ENCODE measurements at places on chromosomes 13 and 19.

DNA sequence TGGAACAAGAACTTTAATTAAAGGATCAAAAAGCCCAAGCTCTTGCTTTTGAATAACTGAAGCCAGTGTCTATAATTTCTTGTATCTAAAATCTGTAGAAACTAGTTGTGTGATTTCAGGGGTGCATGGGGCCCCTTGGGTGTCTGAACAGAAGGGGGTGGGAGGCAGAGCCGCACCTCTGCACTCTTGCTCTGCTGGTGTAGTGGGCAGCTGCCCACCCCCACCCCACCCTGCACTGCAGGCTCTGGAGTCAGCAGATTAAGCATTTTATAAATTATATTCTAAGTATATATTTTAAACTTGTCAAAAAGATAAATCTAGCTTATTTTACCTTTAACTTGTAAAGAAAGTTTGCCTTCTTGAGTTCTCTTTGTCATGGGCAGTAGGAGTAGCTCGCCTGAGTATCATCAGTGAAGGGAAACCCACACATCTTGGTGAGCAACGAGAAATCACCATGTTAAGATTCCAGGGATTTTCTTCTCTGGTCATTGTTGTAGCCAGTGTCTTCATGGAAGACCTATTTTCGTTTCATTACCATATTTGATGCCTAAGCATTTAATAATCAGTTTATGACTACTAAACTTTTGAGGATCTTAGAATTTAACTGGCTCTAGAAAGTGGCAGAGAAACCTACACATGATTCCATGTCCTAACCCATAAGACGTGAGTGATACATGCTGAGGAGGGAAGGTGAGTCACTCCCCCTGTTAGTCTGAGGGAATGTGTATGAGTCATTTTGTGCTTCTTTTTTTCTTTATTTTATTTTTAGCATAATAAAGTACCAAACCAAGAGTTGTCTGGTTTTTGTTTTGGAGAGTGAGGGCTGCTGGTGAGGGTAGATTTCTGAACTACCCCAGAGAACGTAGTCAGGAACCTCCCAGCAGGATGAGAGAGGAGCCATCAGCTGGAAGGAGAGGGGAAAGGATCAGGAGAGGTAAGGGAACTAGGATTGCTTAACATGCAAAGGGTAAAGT lies 7.7 kb downstream of the UBE2L5 start:
- DNase-seq: peak; percentile 75

GRCh38 chr19:8655340-8655709 lies 24.9 kb downstream of the NFILZ start:
- DNase-seq: no peak

DNA sequence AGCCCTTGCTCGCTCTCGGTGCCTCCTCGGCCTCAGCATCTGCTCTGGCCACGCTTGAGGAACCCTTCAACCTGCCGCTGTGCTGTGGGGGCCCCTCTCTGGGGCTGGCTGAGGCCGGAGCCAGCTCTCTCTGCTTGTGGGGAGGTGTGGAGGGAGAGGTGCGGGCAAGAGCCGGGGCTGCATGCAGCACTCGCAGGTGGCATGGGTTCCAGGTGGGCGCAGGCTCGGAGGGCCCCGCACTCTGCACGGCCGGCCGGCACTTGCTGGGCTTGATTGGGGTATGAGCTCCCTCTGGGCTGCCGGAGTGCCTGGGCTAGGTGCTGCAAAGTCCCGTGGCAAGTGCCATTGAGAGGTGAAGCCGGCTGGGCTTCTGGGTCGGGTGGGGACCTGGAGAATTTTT lies 31.7 kb upstream of the RPL21 start:
- DNase-seq: no peak

DNA sequence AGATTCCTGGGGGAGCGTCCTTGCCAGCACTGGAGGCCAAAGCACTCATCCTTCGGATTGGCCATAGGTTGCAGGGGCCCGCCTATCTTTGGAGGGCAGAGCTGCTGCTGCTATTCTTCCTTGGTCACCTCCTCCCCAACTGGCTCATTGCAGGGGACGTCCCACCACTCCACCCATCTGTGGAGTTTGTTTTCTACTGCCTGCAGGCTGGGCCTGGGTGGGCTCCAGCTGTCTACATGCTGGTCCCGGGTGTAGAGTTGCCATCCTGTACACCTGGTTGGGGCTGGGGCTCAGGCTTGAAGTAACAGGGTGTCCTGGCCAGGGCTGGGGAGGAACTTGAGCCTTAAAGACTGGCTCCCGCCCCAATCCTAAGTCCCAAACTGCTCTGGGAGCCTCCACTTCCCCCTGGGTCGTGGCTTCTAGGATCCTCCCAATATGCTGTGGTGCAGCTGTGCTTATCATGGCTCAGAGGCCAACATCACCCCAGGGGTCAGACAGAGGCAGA lies 2.1 kb downstream of the RNF225 start:
- DNase-seq: no peak

GRCh38 chr13:109784590-109785140 lies 1.7 kb downstream of the IRS2 start:
- no peak for DNase-seq

GRCh38 chr19:18218159-18218558 lies 8.1 kb downstream of the PDE4C start:
- no peak for DNase-seq

DNA sequence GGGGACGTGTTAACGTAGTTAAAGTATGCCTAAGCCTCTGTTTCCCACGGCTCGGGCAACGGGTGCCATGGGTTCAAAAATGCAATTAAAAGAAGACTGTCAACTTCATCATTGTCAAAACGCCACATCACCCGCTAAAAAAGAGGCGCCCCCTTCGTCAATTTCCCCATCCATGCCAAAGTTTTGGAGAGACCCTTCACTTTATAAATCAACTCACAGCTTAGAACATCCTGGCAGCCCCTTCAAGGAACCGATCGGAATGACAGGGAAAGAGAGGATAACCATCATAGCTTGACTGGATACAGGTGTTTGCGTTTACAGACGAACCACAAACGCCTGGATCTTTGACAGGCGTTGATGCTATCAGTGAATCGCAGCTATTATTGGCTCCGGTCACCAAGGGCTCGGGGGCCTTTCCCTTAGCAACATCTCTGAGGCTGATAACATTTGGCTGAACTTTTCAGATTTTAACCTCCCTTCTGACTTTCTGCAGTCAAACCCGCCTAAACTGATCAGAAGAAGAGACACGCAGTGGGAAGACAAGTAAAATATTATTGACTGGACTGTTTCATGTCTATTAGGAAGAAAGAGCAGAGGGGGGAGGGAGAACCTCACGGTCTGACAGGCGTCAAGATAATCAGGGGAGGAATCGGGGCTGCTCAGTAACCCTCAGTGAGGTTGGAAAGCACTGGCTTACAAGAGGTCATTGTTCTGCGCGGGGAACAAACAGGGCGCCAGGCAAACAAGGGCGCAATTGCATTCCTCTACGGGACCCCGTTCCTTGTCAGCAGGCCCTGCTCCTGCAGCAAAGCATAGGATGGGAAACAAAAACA lies 322.5 kb upstream of the ZNF507 start:
- DNase-seq: no peak

DNA sequence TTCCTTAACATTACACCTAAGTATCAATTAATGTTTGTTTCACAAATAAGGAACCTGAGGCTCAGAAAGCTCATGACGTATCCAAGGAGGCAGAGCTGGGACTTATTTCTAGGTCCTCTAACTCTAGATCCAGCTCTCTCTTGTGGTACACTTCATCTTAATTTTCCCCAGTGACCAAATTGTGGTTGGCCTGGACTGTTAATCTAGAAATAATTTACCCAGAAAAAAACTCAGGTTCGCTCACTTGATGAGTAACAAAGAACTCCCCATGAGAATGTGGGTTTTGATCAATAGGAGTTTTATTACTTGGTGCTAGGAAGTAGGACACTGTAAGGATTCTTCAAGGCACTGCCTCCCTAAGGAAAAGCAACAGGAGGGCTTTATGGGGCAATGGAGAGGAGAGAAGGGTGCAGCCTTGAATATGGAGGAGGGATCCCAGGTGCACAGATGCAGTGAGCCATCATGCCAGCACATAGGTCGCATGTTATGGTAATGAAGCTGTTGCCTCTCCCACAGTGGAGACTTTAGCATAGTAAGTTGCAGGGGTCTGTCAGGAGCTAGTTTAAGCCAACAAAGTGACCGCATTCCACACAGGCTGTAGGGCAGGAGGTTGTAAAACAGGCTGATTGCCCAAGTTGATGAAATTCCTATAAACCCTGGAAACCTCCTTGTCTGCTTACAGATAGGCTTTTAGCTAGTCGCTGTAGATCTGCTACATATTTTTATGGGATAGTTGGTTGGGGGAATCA lies 14.7 kb downstream of the RAP2A start:
- no peak for DNase-seq

DNA sequence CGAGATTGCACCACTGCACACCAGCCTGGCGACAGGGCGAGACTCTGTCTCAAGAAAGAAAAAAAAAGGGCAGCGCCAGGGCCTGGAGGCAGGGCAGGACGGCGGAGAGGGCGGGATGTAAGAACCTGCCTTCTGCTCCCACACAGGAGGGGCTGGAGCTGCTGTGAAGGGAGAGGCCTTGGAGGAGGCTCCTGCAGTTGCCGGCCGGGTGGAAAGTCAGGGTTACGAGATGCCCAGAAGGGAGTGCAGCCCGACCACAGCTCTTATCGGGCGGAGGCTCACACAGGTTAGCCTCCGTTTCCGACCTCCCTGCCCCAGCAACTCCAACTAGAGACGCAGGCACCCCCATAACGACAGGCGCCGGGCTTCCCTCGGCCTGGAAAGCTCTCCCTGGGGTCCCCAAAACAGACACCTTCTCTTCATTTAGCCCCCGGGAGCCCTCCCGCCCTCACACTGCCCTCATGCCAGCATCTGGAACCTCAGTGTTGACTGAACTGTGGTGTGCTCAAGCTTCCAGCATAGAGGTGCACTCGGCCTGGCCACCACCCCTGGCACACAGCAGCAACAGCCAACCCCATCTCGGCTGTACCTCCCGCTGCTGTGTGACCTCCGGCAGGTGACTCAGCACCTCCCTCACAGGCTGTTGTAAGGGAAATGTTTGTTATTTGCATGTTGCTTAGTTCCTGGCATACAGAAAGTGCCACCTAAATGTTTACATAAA lies 1.4 kb downstream of the PLPP2 start:
- no peak for DNase-seq

DNA sequence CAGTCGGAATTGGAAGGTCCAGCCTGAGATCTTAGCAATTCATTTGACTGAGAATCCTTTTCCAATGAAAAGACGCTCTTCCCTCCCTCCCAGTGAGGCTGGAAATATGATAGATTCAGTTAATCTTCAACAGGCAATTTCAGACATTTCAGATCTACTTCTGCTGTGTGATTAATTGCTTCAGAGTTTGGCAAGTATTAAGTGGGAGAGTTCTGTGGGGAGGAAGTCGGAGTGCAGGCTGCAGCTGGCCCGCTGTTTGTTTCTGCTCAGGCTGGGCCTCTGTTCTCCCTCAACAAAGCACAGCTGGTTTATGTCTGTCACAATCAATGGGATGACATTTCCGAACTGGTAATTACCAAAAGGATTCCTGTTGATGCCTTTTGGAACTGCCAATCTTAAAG lies 178.2 kb downstream of the NDFIP2 start:
- no peak for DNase-seq

DNA sequence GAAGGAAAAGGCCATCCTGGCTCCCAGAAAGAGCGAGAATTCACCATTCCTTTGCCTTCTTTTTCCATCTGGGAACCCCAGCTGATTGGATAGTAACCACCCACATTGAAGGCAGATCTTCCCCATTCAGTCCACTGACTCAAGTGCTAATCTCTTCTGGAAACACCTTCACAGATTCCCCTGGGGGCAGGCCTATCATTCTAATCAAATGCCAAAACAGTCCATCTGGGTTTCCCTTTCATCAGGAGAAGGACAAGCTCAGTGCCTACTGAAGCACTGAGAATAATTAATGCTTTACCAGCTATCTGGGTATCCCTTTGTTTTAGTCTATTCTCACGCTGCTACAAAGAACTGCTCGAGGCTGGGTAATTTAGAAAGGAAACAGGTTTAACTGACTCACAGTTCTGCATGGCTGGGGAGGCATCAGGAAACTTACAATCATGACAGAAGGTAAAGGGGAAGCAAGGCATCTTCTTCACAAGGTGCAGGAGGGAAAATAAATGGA lies 293.2 kb downstream of the ENOX1 start:
- no peak for DNase-seq

DNA sequence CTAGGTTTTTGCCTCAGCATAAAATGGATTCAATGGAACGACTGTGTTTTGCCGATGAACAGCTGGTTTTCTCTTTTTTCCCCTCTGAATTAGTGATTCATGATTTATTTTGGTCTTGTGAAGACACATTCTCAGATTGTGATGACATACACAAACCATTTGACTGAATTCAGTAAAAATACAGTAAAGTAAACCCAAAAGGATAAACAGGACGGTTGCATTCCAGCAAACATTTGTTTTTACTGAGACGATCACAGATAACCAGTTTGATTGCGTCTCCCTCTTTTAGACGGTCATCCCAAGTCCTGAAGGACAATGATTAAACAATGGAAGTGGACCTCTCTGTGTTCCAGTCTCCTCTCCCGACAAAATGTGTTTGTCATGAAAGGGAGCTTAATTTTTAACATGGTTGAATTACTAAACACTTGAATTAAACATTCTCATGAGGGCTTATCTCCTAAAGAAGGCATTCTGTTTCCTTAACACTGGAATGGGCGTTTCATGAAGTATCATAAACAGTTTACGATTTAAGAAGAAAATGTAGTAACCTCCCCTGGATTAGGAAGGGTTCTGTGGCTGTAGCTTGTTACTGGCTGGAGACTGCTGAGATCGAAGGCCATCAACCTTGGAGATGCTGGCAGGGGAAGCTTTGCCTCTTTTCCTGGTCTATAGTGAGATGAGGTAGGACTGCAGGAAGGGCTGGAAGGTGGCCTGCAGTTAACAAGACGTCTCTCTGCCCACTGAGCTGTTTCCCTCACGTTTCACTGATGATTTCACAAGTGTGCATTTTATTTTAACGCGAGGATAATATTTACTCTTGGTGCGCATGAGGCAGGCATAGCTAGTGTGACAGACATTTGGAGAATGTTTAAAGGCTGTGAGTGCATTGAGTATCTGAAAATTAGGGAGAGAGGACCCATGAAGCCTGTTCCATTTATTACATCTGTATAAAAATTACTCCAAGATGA lies 457.9 kb downstream of the FGF9 start:
- no peak for DNase-seq

DNA sequence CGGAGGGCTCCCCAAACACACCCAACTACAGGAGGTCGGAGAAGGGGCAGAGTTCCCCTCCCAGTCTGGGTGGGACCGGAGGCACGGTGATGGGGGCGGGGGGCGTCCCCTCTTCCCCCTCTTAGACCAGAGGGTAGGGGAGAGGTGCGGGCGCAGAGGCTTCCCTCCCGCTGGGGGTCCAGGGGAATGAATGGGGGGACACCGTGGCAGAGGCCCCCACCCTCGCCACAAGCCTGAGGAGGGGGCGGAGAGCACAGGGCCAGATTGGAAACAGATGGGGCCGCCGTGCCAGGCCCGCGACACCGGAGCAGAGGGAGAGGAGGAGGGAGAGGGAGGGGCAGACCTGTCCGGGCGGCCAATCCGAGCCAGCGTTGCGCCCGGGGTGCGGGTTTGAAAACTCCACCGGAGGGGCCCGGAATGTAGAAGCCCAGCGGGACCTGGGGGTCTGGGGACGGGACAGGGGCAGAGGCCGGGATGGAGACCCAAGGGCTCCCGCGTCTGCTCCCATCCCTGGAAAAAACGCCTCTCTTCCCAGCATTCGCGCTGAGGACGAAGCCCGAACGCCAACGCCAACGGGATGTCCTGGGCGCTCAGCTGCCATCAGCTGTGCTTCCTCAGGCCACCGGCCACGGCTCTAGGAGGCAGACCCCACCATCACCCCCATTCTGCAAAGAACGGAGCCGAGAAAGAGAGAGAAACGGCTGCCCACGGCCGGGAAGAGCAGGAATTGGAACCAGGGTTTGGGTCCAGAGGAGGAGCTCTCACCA lies 46.8 kb downstream of the PTPRS start:
- no peak for DNase-seq

Measured in non-pigmented ciliary epithelial cell (primary cell).